ENCODE measurements at places on chromosomes 2 and 18.

GRCh38 chr2:61978522-61978921 lies 73.0 kb downstream of the COMMD1 start:
- peak; percentile 19 for DNase-seq

- no peak for DNase-seq
Measured at GRCh38 chr18:62828852-62829251, 113.5 kb downstream of the PHLPP1 start.

- DNase-seq, result no peak
Measured at GRCh38 chr2:207155516-207156444, 10.0 kb downstream of the KLF7 start.

- DNase-seq, result peak; percentile 61
Measured at GRCh38 chr2:64454386-64455332, 697 bp downstream of the LGALSL start.

DNA sequence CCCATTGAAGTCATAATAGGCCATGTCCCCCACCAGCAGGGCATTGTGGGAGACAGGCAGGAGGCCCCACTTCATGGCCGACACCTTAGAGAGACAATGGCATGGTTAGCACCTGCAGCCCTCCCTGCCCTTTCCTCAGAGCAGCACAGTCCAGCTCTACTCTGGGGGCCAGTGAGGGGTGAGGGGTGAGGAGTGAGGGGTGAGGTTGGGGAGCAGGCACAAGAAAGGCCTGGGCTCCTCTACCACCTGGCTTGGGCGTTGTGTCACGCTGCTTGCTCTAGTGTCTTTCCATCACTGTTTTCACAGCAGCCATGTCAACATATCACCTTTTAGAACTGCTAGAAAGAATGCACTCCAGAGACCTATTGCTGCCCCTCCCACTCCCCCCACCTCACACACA lies 77.2 kb downstream of the ADD2 start:
- DNase-seq, result no peak

- no peak for DNase-seq
Measured at GRCh38 chr2:59630789-59631188, 922.7 kb downstream of the BCL11A start.

- DNase-seq, result no peak
Measured at GRCh38 chr2:61807036-61807757, 46.7 kb downstream of the FAM161A start.

GRCh38 chr2:144833075-144833637 lies 313.2 kb upstream of the ZEB2 start:
- DNase-seq, result no peak

GRCh38 chr2:101823347-101823791 lies 125.9 kb downstream of the MAP4K4 start:
- DNase-seq, result no peak

GRCh38 chr2:68196120-68196716 lies 38.5 kb downstream of the PNO1 start:
- no peak for DNase-seq

- DNase-seq, result no peak
Measured at GRCh38 chr2:219570194-219570923, 980 bp downstream of the OBSL1 start.

DNA sequence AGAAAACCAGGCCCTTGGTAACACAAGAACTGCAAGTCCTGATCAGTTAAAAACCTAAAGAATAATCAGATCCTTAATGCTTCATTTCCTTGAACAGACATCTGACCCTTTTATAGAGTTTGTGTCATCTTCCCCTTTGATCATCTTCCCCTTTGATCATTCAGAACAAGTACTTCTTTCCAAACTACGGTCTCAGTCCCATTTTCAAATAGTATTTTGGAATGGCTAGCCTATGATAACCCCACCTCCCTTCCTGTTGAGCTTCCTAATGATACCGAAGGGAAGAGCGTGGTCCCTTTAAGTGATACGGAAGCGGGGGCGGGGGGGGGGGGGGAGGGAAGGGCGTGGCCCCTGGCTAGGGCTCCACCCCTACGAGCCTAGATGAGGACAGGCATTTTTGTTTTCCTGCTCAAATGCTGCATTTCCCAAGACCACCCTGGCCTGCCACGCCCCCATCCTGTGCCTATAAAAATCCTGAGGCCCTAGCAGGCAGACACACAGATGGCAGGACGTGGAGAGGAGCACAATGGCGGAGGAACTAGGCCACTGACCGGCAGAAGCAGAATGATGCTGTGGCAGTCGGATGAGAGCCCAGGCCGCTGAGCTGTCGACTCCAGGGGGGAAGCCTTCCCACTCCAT lies 24.1 kb upstream of the CHRNA1 start:
- DNase-seq, result no peak

- DNase-seq, result peak; percentile 72
Measured at GRCh38 chr2:217834057-217834620, 168.7 kb downstream of the TNS1 start.

DNA sequence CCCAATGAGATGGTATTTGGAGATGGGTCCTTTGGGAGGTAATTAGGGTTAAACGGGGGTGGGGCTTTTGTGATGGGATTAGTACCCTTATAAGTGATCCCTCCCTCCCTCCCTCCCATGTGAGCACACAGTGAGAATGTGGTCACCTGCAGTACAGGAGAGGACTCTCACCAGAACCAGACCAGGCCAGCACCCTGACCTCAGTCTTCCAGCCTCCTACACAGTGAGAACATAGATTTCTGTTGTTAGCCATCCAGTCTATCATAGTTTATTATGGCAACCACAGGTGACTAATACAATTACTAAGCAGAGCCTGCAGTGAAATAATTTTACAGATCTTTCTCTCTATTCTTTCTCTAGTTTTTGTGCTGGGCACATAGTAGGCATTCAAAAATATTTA lies 137.7 kb upstream of the PKDCC start:
- no peak for DNase-seq

DNA sequence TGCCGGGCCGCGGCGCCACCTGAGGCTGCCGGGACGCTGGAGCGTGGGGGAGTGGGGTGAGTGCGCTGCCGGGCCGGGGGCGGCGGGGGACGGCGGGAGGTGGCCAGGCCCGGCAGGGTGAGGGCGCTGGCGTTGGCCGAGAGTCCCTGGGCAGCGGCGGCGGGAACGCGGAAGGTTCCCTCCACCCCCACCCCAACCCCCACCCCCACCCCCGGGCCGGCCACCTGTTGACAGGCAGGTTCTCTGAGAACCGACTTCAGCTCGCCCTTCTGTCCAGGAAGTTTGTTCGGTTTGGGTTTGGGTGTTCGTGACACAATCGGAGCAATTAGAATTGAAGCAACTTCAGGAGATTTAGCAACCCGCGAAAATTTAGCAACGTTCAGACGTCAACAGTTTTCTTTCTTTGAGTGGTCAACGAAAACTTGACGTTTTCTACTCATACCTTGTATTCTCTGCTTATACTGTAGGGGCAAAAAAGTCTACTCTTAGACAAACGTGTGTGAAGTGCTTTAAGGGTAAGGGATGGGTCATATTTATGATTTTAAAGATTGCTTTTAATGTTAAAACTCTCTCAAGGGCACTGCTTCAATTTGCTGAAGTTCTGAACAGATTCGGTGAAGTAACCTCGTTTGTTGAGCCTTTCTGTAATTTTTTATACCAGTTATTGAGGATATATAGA lies 9.3 kb downstream of the OTX1 start:
- DNase-seq, result no peak

DNA sequence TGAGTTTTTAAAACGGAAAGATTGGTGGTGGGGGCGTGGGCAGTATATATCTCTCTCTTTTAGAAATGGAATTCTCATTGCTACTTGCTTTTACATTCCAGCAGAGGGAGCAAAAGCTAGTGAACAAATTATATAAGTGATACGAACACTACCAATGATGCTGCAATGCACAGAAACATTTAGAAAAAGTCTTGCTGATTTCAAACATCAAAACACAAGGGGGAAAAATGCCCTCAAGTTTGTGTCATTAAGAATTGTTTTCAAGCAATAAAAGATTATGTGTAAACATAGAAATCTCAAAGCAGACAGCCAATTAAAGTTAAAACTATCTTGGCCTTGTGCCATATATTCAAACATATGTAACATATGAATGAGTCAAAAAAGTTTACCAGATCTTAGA lies 296.3 kb upstream of the KCNJ3 start:
- no peak for DNase-seq

GRCh38 chr2:40367652-40368051 lies 84.2 kb downstream of the SLC8A1 start:
- DNase-seq, result no peak

DNA sequence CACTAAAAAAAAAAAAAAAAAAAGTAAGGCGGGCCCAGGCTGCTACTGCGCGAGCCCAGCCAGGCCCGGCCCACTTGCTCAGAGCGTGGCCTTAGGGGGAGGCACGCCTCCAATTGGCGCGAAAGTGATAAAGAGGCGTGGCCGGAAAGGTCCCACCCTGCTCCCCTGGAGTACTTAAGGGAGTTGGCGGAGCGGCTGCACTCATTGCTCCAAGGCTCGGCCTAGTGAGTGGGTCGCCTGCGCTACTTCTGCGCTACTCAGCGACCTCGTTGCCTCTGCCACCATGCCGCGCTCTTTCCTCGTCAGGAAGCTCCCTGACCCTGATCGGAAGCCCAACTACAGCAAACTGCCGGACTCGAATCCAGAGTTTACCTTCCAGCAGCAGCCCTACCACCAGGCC lies 36.9 kb downstream of the UNC80 start:
- no peak for DNase-seq

- DNase-seq, result no peak
Measured at GRCh38 chr18:35345460-35345921, 1.3 kb upstream of the ZNF24 start.

- no peak for DNase-seq
Measured at GRCh38 chr2:109188898-109189297, 59.9 kb downstream of the SH3RF3 start.

GRCh38 chr2:136211701-136212100 lies 93.8 kb upstream of the CXCR4 start:
- DNase-seq, result no peak

DNA sequence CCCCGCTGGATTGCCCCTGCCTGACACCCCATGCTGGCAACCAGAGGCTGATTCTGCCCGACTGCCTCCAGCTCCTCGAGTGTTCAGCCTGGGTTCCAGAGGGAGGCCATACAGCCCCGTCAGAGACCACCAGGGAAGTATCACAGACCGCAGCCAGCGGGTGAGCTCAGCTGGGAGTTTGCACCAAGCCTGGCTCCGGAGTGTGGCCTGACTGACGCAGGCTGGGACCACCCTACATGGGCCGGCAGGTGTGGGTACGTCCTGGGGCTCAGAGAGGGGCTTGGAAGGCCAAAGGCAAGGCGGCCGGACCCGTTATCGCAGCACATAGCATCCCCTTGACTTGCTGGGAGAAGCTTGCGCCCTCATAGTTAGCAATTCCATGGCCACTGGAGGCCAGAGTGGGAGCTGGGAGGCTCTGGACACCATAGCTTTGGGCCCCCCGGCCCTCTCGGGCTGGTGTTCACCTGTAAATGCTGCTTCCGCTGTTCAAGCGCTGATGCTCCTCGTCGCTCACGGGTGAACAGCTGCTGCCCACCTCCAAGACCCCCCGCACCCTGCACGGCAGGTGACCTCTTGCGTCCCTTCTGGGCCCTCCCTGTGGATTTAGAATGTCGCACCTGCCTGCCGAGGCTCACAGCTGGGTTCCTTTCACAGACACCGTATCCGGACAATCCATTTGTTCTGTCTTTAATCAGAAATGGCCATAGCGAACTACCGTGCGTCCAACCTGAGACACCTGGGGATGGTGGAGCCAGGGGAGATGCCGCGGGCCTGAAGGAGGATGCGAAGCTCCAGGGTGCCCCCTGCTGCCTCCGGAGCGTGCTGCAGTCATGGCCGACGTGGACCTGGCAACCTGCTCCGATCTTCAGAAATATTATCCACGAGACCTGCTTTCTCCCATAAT lies 31.2 kb upstream of the SLC66A3 start:
- peak; percentile 54 for DNase-seq

- no peak for DNase-seq
Measured at GRCh38 chr2:230865307-230865765, 594 bp downstream of the ITM2C start.

DNA sequence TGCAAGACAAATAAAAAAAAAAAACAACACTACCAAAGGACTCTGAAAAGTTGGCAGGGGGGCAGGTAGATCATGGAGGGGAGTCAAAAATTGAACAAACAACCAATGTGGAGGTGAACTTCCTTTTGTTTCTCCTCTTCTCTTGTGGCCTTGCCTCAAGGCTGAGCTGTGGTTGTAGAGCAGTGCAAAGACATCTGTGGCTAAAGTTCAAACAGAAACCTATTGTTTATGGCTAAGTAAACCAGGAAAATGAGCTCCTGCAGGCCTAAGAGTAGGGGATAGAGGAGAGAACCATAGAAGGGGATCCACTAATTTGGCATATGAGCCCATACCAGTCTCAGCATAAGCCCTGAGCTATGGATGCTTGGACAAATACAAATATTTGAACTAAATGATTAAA lies 40.2 kb upstream of the EGR4 start:
- DNase-seq, result no peak

GRCh38 chr2:241762933-241763369 lies 13.7 kb upstream of the GAL3ST2 start:
- DNase-seq, result peak; percentile 9

DNA sequence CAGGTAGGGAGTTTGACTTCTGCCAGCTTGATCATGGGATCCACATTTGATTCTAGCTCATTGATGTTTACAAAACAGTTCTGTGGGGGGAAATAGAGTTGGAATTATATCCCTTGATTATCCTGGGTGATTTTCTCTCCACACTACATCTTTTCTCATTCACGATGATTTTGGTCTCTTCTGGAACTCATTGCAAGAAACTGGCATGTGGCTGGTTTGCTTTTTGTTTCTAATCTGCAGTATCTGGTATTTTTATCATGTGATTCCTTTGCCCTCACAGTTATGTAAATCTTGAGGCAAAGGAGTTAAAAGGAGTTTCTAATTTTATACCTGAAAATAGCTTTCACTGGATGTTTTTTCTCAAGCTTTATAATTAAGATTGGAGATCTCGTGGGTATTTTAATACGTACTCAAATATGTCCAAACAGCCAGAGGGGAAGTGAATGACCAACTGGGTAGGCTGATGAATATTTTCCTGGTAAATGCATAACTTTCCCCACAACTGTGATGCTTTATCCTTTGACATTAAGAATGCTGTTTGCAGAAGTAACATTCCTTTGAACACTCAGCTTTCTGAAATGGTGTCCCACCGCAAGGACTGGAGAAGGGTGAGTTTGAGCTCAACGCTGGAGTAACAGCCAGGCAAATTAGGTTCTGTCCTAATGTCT lies 502.9 kb upstream of the ZEB2 start:
- no peak for DNase-seq

- DNase-seq, result no peak
Measured at GRCh38 chr2:147847746-147848391, 3.0 kb downstream of the ACVR2A start.

GRCh38 chr18:49725809-49726674 lies 87.3 kb downstream of the ACAA2 start:
- peak; percentile 67 for DNase-seq

DNA sequence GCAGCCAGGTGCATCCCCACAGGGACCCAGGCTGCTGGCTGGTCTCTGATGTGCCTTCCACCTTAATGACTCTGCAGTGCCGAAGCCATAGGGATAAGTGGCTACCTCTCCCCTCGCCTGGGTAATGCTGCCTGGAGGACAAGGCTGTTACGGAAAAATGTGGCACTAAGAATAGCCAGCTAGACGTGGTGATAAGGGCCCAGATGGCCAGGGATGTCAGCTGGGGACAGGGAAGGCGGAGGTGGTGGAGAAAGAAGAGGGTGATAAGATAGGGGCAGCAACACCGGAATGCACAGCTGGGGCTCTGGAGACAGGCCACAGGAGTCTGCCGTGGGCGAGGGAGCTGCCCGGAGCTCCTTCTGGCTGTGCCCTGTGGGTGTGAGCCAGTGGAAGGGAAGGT lies 170.6 kb downstream of the FHOD3 start:
- DNase-seq, result peak; percentile 75
